Activated naive CD8-positive, alpha-beta T cell treated with anti-CD3 and anti-CD28 coated beads for 36 hours (primary cell): ENCODE measurements at places on chromosomes 7 and 10. TPM values are rescaled to one million over a fixed set of nuclear protein-coding genes. Genes with fewer than 3 reads are reported as not detected.
A peak's percentile ranks its signal among the peaks of the same experiment; 100 is the strongest.

DNA sequence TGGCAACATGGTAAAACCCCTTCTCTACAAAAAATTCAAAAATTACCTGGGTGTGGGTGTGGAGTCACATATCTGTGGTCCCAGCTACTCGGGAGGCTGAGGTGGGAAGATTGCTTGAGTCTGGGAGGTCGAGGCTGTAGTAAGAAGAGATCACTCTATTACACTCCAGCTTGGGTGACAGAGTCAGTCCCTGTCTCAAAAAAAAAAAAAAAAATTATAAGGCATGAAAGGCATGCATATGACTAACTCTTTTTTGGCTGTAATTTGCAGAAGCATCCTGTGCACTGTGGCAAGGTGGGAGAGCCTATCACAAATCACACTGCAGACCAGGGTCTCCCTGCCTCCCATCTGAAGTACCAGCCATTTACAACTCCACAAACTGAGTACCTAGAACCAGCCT, 14.1 kb upstream of the MYPN start:
- no peak for DNase-seq

DNA sequence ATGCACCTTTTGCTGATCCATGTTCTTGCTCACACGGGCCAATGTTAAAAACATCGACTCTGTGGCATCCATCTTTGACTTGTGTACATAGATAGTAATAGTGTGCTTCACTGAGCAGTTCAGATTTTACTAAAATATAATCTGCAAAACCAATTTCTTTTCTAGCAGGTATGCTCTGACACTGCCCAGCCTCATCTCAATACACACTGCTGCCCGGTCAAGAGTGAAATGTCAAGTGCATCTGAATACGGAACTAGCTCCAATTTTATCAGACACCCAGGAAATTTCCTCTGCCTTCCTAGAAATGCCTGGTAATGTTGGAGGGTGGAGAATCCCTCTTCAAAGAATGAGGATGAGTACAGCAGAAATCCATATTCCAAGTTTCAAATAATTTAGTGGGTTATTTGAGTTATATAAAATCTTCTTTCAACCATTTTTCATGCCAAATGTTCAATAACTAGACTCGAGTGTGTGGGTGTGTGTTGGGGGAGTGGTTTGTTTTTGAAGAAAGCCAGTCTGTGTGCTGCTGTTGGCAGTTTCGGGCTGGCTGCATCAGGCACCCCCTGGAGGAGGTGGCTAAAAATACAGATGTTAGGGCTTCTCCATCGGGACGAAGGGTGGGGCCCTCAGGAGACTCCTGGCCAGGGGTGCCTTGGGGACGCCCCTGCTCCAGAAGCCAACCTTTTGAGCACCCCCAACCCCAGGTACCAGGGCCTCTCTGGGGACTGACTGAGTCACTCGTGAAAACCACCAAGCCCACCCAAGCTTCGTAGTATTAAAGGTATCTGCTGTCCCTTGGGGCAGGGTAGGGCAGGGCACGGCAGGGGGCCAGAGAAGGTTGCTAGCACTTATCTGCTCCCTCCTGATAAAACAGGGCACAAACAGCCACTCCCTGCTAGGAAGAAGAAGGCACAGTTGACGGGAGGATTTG, 15.4 kb downstream of the CTBP2 start:
- DNase-seq: no peak

The SEC61A2 gene
- total RNA-seq: 9.7 TPM

DNA sequence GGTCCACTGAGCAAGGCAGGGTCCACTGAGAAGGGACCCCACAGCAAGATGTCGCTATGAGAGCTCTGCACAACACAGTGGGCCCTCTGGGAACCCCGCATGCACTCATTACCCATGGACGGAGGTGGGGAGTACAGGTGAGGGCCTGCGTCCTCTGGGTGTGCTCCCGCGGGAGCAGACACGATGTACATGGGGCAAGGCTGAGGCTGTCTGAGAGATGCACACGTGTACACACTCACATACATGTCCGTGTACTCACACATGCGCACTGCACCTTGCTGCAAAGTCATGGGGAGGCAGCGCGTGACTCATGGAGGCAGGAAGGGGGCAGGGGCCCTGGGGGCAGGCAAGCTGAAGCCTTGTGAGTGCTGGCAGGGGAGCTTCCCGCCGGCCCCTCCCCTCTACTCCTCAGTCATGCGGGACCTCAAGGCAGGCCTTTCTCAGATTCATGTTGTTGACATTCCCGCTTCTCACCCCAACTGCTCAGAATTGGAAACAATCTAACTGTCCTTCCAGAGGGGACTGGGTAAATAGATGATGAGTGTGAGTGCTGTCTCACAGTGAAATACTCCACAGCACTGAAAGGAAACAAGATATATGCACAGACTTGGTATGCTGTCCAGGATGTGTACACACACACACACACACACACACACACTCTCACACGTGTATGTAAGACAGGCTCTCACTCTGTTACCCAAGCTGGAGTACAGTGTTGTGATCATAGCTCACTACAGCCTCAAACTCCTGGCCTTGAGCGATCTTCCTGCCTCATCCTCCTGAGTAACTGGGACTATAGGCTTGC, 40.0 kb downstream of the GOLGA7B start:
- DNase-seq: peak; percentile 46

DNA sequence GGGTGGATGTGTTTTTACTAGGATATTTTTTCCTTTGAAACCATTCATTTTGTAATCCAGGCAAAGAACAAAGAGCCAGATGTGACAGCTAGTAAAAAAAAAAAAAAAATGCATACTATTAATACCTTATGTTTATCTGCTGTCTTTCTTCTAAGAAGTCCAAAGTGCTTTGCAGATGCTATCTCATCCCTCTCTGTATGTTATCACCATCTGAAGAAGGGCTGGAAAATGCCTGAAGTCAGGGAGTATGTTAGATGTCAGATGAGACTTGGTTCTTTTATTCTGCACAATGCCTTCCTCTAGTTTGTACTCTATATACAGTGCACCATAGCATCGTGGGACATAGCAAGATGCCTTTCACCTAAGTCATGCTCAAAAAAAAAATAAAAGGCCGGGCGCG, 10.4 kb upstream of the CAMK1D start:
- no peak for DNase-seq
